Mammary microvascular endothelial cell (primary cell): ENCODE measurements at places on chromosomes 6 and 20. TPM values are rescaled to one million over a fixed set of nuclear protein-coding genes. Genes with fewer than 3 reads are reported as not detected.

FABP7 gene
- not detected in 2 replicates for total RNA-seq

MACROD2 gene
- 0.49 TPM in 1 of 2 replicates, not detected in the other for total RNA-seq

C6orf120 gene
- total RNA-seq = 37.9 and 38.9 TPM in 2 replicates

ADAM33 gene
- not detected in 2 replicates for total RNA-seq

TCP11 gene
- total RNA-seq = not detected in 2 replicates

REM1 gene
- not detected in 2 replicates for total RNA-seq

KIFC1 gene
- total RNA-seq = 41.9 and 45.2 TPM in 2 replicates

PDRG1 gene
- 10.6 and 11.4 TPM in 2 replicates for total RNA-seq

PLCG1 gene
- total RNA-seq = 70.7 and 79.1 TPM in 2 replicates

TRIM10 gene
- not detected in 2 replicates for total RNA-seq

CPNE5 gene
- 2.3 and 3.3 TPM in 2 replicates for total RNA-seq

HRH3 gene
- total RNA-seq = not detected in 2 replicates

TMEM200A gene
- 0.27 and 0.30 TPM in 2 replicates for total RNA-seq

RIMS4 gene
- not detected in 2 replicates for total RNA-seq

PRPF6 gene
- total RNA-seq = 48.7 and 56.6 TPM in 2 replicates

ARFRP1 gene
- 47.4 and 50.4 TPM in 2 replicates for total RNA-seq

DCDC2 gene
- not detected in 2 replicates for total RNA-seq

LATS1 gene
- 11.0 and 11.5 TPM in 2 replicates for total RNA-seq

GHRH gene
- not detected in 2 replicates for total RNA-seq

C4B gene
- 0.33 and 1.6 TPM in 2 replicates for total RNA-seq

RBM24 gene
- total RNA-seq = 2.7 and 4.4 TPM in 2 replicates

MATN4 gene
- total RNA-seq = 0.20 TPM in 1 of 2 replicates, not detected in the other

RAET1E gene
- 0.80 and 0.94 TPM in 2 replicates for total RNA-seq

LY86 gene
- not detected in 2 replicates for total RNA-seq

KIF25 gene
- total RNA-seq = not detected in 2 replicates

KDM1B gene
- 10.3 and 12.6 TPM in 2 replicates for total RNA-seq

SIRPB1 gene
- 0.80 TPM in 1 of 2 replicates, not detected in the other for total RNA-seq

TTLL9 gene
- total RNA-seq = not detected in 2 replicates

LBP gene
- not detected in 2 replicates for total RNA-seq

QRSL1 gene
- 8.0 and 9.6 TPM in 2 replicates for total RNA-seq

SLC26A8 gene
- total RNA-seq = not detected in 2 replicates

GGTLC1 gene
- not detected in 2 replicates for total RNA-seq

SLC17A3 gene
- total RNA-seq = not detected in 2 replicates

BACH2 gene
- total RNA-seq = 0.87 and 1.4 TPM in 2 replicates

AURKA gene
- total RNA-seq = 47.2 and 57.6 TPM in 2 replicates

C20orf144 gene
- 0.05 TPM in 1 of 2 replicates, not detected in the other for total RNA-seq

LY6G6C gene
- not detected in 2 replicates for total RNA-seq

TPBG gene
- 9.5 and 15.7 TPM in 2 replicates for total RNA-seq

SLC35D3 gene
- total RNA-seq = not detected in 2 replicates

POPDC3 gene
- 0.34 and 1.3 TPM in 2 replicates for total RNA-seq

EYS gene
- not detected in 2 replicates for total RNA-seq

ESF1 gene
- total RNA-seq = 9.2 and 10.1 TPM in 2 replicates
